Effector memory CD8-positive, alpha-beta T cell (primary cell): ENCODE measurements at places on chromosomes 6 and 20.

DNA sequence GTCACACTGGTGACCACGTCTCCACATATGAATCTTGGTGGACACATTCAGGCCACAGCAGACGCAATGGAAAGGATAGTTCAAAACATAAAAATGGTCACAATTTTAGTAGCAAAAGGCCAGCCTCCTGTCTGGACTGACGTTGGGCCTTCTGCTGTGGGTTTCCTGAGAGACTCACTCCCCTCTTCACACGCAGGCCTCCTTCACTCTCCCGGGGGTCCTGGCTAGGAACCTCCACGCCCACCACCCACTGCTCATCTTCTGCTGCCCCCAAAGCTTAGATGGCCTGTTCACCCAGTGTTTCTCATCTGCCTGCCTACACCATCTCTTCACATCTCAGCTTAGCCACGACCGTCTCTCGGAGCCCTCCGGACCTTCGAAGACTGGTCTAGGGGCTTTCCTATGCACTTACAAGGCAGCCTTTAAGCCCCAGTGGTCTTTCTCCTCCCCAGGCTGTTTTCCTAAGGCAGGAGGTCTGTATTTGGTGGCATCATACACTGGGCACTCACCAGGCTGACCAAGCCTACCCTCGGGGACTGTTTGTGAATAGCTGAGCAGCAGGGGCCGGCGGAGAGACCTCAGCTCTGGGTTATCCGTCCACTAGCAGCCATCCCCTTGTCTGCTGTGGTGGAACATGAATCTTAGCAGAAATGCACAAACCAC is 46.6 kb upstream of the AFDN start:
- no peak for DNase-seq
- H3K27me3 ChIP-seq = peaks cover 22% of the 10 kb centered on the region
- H3K27ac ChIP-seq = no peak overlapping the region
- H3K4me1 ChIP-seq = peaks cover 1% of the 10 kb centered on the region
- no peak overlapping the region for H3K4me3 ChIP-seq

DNA sequence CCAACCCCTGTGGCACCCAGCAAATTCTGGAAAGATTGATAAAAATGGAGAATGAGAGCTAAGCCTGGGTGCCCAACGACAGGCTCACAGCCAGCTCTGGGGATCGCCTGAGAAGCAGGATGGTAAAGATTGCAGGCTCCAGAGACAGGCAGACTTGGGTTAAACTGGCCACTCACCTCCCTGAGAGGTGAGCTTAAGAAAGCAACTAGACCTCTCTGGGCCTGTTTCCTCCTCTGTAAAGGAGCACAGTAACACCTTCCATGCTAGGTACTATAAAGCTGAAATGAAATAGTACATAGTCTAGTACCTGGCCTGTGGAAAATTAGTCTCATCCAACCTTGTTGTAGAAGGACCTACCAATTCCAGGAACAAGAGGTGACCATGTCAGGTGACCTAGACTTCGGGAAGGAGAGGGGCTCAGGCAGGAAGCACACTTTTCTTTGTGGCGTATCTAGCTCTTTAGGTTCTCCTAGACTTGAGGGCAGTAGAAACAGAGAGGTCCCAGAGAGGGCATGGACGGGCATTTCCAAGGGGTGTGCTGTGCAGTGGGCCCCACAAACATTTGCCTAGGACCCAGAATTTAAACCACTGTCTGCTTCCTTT is 142.8 kb upstream of the MYLIP start:
- H3K27me3 ChIP-seq = peaks cover 10% of the 10 kb centered on the region
- DNase-seq = no peak
- no peaks in the 10 kb centered on the region for H3K36me3 ChIP-seq
- no peak overlapping the region for H3K27ac ChIP-seq

- no peaks in the 10 kb centered on the region for H3K27me3 ChIP-seq
- H3K4me1 ChIP-seq = no peaks in the 10 kb centered on the region
- DNase-seq = no peak
- H3K27ac ChIP-seq = no peak overlapping the region
- H3K4me3 ChIP-seq = no peak overlapping the region
Observed at GRCh38 chr6:54503144-54503543, 194.9 kb downstream of the TINAG start.

DNA sequence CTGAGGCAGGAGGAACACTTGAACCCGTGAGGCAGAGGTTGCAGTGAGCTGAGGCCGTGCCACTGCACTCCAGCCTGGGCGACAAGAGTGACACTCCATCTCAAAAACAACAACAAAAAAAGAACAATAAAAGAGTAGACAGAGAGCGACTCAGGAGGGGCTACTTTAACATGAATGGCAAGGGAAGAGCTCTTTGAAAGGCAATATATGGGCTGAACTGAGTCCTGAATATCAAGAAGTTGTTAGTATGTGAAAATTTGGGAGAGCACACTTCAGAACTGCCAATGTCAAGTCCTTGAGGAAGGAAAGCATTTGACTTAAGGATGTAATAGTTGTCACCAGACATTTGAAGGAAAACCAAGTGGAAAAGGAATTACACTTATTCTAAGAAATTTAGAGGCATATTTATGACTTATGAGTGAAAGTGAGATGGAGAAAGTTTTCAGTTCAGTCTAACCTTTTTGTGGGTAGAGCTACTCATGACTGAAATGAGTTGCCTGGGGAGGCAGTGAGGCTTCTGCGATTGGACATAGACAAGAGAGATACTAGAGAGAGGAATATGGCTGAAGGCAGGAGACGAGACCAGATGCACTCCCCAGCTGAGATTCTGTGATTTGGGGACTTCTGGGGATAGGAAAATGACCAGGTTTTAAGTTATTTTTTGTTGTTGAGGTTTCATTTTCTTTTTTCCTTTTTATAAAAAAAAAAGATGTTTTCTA is 48.6 kb upstream of the SLC16A10 start:
- no peaks in the 10 kb centered on the region for H3K4me1 ChIP-seq
- no peak overlapping the region for H3K27ac ChIP-seq
- no peaks in the 10 kb centered on the region for H3K36me3 ChIP-seq
- H3K4me3 ChIP-seq = no peak overlapping the region
- DNase-seq = no peak

DNA sequence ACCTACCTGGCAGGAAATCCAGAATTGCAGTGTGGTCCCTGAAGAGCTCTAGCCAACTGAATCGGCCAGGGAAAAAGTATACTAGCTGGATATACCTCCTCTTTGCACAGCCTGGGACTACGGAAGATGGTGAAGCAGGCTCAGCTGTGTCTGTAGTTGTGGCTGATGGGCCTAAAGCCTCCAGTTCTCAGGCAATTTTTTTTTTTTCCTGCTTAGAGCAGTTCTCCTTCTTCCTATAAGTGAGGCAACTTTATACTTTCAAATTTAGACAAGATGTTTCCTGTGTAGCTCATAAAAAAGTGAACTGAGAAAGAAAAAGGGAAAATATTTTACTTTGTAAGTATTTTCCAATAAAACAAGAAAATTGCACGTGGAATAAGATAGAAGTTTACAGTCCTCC is 172.9 kb downstream of the CARMIL1 start:
- H3K4me1 ChIP-seq = peaks cover 2% of the 10 kb centered on the region
- H3K27me3 ChIP-seq = no peaks in the 10 kb centered on the region
- no peaks in the 10 kb centered on the region for H3K36me3 ChIP-seq
- H3K4me3 ChIP-seq = no peak overlapping the region
- no peak for DNase-seq

GRCh38 chr6:118228886-118229285 is 319.2 kb upstream of the PLN start:
- no peaks in the 10 kb centered on the region for H3K36me3 ChIP-seq
- DNase-seq = no peak
- H3K27ac ChIP-seq = no peak overlapping the region

DNA sequence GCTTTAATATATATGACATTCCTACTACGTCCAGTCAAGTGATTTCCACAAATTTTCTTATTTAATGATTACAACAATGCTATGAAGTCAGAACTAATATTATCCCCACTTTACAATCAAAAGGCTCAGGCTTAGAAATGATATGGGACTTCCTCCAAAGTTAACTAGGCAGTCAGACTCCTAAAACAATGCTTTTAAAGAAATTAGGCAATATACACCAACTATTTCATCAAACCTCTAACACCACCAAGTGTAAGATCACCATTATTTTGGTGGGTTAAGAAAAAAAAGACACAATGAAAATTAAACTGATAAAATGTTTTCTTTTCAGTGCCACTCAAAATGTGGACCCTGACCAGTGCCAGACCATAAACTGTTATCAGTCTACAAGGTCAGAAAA is 256.1 kb upstream of the RUNX2 start:
- no peaks in the 10 kb centered on the region for H3K36me3 ChIP-seq
- no peaks in the 10 kb centered on the region for H3K27me3 ChIP-seq
- DNase-seq = no peak
- no peak overlapping the region for H3K4me3 ChIP-seq
- H3K4me1 ChIP-seq = no peaks in the 10 kb centered on the region

DNA sequence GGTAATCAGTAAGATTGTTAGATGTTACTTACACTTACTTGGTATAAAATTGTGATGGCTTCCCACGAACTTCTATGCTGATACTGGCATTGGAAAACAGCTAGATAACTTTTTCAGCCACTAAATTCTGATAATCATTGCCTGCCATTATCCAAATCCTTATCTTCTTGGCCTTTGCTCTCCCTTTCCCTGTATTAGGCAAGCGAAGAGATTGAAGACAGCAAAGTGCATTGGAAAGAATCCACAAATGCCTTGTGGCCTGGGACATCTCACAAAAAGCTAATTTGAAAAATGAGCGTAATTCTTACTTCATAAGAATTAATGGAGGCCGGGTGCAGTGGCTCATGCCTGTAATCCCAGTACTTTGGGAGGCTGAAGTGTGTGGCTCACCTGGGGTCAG is 79.5 kb upstream of the MARCKS start:
- H3K4me3 ChIP-seq = no peak overlapping the region
- no peaks in the 10 kb centered on the region for H3K27me3 ChIP-seq
- DNase-seq = no peak
- H3K36me3 ChIP-seq = no peaks in the 10 kb centered on the region

GRCh38 chr6:148800536-148800935 is 53.7 kb downstream of the UST start:
- no peaks in the 10 kb centered on the region for H3K36me3 ChIP-seq
- no peak overlapping the region for H3K27ac ChIP-seq
- H3K4me1 ChIP-seq = peaks cover 35% of the 10 kb centered on the region

DNA sequence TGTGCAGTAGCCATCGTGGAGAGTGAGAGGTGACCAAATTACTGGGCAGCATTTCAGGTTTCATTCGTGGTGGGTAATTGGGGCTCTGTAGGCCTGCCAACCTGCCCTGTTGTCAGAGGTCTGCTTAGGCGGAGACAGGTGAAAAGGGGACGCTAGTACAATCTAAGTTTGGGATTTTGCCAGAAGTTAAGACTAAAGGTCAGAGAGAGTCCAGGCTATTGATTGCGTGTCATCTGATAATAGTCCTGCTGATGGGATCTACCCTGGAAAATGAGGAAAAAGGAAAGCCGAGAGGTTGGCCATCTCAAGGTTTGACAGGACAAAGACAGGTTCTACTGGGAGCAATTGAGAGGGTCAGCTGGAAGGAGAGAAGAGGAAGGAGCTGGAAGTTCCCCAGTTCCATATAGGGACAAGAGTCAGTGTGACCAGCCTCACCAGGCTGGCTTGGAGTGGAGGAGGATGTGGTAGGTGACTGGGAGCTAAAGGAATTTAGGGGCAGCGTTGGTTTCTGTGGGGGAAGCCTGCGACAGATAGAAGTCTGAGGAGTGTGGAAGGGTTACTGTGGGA is 10.9 kb downstream of the ARFGEF2 start:
- peaks cover 13% of the 10 kb centered on the region for H3K4me1 ChIP-seq
- no peak for DNase-seq
- H3K36me3 ChIP-seq = no peaks in the 10 kb centered on the region
- no peaks in the 10 kb centered on the region for H3K27me3 ChIP-seq
- no peak overlapping the region for H3K27ac ChIP-seq
- no peak overlapping the region for H3K4me3 ChIP-seq

GRCh38 chr20:14764511-14765369 is 427.3 kb upstream of the FLRT3 start:
- H3K27me3 ChIP-seq = no peaks in the 10 kb centered on the region
- no peaks in the 10 kb centered on the region for H3K4me1 ChIP-seq
- no peak for DNase-seq
- no peaks in the 10 kb centered on the region for H3K36me3 ChIP-seq

DNA sequence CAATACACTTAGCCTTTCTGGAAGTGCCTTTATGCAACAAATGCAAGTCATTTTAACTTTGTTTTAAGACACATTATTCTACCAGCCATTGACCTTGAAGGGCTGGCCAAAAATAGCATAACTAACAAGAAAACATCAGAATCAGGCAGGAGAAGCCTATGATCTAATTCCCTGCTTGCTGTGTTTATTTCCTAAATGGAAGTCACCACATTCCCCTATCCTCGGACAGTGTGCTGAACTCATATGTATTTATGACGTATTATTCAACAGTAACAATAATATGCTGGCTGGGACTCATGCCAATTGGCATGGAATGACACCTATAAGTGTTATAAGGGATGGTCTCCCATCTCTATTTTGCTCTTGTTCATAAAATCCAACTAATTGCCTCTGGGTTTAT is 140.7 kb downstream of the MAP3K7 start:
- H3K4me3 ChIP-seq = no peak overlapping the region
- H3K36me3 ChIP-seq = no peaks in the 10 kb centered on the region
- H3K27me3 ChIP-seq = no peaks in the 10 kb centered on the region
- no peaks in the 10 kb centered on the region for H3K4me1 ChIP-seq
- DNase-seq = no peak
- no peak overlapping the region for H3K27ac ChIP-seq

GRCh38 chr20:21523895-21524294 is 10.0 kb upstream of the NKX2-2 start:
- H3K27ac ChIP-seq = no peak overlapping the region
- peaks cover 6% of the 10 kb centered on the region for H3K4me1 ChIP-seq
- DNase-seq = no peak
- peaks cover 75% of the 10 kb centered on the region for H3K27me3 ChIP-seq
- no peak overlapping the region for H3K4me3 ChIP-seq

DNA sequence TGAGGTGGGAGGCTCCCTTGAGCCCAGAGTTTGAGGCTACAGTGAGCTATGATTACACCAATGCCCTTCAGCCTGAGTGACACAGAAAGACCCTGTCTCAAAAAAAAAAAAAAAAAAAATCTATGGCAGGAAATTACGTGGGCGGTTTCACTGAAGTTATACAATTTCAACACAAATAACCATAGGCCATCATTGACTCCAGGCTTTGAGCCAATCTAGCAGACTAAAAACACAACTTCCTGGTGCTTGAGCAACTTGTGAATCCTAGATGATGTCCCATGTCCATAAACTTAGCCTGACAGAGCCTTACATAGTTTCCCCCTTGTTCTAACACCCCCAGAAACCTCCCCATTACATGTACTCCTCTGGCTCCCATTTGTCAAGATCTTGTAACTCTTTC is 131.8 kb downstream of the QRSL1 start:
- no peak overlapping the region for H3K27ac ChIP-seq
- no peaks in the 10 kb centered on the region for H3K4me1 ChIP-seq
- no peak overlapping the region for H3K4me3 ChIP-seq
- no peak for DNase-seq
